Naive B cell (primary cell): ENCODE measurements at places on chromosomes 12 and 14. TPM values are rescaled to one million over a fixed set of nuclear protein-coding genes. Genes with fewer than 3 reads are reported as not detected.

- no peak for DNase-seq
- H3K36me3 ChIP-seq: no peaks in the 10 kb centered on the region
- no peak overlapping the region for H3K4me3 ChIP-seq
- H3K27me3 ChIP-seq: no peaks in the 10 kb centered on the region
- H3K27ac ChIP-seq: no peak overlapping the region
- H3K4me1 ChIP-seq: no peaks in the 10 kb centered on the region
These were observed 40.4 kb downstream of the CAPS2 start for GRCh38 chr12:75289753-75290152.

DNA sequence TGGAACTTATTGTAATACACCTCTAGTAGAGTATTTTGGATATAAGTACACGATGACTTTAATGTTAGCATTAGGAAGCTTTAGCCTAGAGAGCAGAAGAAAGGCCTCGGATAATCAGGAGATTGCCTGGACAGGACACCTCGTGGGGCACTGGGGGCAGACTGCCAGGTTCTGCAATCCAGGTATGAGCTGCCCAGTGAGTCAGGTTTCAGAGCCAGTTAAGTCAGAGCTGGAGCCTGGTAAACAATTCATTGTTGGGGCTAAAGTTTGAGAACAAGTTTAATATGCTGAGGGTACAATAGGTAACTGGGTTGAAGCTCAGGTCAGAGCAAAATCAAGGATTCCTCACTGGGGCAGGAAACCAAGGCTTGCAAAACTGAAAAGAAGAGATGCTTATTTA lies 107.4 kb downstream of the RERGL start:
- H3K36me3 ChIP-seq: no peaks in the 10 kb centered on the region
- H3K27ac ChIP-seq: no peak overlapping the region
- no peak for DNase-seq

DNA sequence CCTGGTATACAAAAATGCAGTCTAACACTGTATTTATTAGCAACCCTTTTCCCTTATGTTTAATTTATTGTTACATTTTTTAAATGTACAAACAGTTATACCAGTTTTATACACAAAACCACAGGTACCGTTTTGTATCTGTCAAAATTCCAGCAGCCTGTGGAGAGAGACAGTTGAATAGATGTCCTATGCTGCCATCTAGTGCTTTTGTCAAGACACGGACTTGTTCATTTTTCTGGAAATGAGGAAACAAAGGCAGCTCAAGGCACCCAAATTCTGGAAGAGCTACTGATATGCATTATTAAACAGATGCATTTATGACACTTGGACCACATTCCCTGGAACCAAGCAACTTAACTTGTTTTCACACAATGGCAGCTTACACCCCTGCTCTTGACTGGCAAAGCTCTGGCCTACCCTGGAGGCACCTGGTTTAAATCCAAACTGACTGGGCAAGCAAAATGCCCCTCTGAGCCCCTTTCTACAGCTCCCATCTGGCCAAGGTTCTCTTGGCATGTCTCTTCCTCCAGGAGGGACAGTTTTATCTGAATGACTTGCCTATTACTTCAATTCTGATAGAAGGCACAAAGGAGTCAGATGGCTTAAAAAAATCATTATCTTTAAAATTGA lies 286.9 kb upstream of the PRKD1 start:
- no peaks in the 10 kb centered on the region for H3K27me3 ChIP-seq
- no peaks in the 10 kb centered on the region for H3K4me1 ChIP-seq
- no peak overlapping the region for H3K27ac ChIP-seq
- no peaks in the 10 kb centered on the region for H3K36me3 ChIP-seq
- no peak overlapping the region for H3K4me3 ChIP-seq
- DNase-seq: no peak

DNA sequence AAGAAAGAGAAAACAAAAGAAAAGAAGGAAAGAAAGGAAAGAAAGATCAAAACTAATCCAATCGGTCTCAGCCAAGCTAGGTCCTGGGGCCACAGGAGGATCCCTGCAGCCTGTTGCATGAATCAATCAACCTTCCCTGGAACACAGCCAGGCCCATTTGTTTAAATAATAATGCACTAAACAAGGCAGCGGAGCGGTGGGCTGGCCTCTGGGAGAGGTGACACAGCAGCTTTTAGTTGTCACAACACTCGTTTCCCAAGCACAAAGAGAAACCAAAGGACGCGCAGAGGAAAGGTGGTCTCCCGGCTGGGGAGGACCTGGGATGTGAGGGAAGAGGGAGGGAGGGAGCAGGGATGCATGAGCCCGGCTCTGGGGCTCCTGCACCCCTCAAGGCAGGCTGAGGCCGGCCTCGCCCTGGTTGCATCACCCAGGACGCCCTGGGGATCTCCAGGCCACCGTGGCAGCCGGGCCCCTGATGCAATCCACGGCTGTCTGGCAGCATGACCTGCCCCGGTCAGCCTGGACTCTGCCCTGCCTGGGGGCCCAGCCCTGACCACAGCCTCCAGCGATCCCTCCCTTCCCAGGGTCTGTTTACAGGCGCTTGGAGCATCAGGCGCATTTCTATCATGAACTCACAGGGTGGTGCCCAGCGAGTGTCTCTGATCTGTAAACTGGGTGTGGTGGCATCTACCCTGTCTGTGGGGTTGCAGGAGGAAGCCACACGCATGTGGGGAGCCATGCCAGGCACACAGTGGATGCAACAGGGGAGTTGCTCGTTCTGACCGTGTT lies 32.5 kb downstream of the MMP17 start:
- H3K4me3 ChIP-seq: no peak overlapping the region
- H3K36me3 ChIP-seq: no peaks in the 10 kb centered on the region
- H3K27ac ChIP-seq: no peak overlapping the region
- H3K27me3 ChIP-seq: peaks cover 53% of the 10 kb centered on the region

The KRT79 gene
- polyA plus RNA-seq: not detected

DNA sequence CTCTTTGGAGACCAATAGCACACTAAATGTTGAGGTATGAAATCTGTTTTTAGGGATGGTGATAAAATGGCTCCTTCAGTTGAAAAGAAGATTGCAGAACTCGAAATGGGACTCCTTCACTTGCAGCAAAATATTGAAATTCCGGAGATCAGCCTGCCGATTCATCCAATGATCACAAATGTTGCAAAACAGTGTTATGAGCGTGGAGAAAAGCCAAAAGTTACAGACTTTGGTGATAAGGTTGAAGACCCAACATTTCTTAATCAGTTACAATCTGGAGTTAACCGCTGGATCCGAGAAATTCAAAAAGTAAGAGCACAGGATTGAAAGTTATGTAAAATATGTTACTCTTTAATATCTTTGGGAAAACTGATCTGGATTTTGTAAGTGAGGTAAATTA lies 15.3 kb downstream of the DYNC1H1 start:
- H3K27me3 ChIP-seq: no peaks in the 10 kb centered on the region
- DNase-seq: no peak
- H3K27ac ChIP-seq: no peak overlapping the region

The VRTN gene
- polyA plus RNA-seq: not detected

The GLIPR1L1 gene
- polyA plus RNA-seq: not detected

GRCh38 chr14:25095736-25096437 lies 45.9 kb upstream of the STXBP6 start:
- H3K4me1 ChIP-seq: no peaks in the 10 kb centered on the region
- peaks cover 25% of the 10 kb centered on the region for H3K27me3 ChIP-seq
- H3K4me3 ChIP-seq: no peak overlapping the region
- DNase-seq: no peak

DNA sequence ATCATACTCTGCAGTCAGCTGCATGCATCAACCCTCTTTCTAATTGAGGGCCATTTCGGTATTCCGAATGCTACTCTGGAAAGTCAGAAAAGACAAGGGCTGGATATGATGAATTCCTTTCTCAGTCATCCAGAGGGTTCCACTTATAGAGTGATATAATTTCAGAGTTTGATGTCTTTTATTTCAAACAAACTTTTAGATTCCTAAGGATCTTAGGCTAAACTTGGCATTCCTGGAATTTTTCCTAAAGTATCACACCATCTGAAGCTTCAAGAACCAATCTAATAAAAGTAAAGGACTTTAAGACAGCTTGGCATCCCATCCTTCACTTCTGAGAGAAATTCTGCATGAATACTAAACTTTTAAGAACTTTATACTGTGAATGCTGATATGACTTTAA lies 69.3 kb upstream of the KCNJ8 start:
- no peak overlapping the region for H3K27ac ChIP-seq
- no peaks in the 10 kb centered on the region for H3K27me3 ChIP-seq
- no peaks in the 10 kb centered on the region for H3K4me1 ChIP-seq
- H3K4me3 ChIP-seq: no peak overlapping the region
- no peaks in the 10 kb centered on the region for H3K36me3 ChIP-seq
- DNase-seq: no peak

- H3K4me3 ChIP-seq: no peak overlapping the region
- peaks cover 14% of the 10 kb centered on the region for H3K36me3 ChIP-seq
- peak overlapping the region; percentile 51 for H3K27ac ChIP-seq
- H3K27me3 ChIP-seq: no peaks in the 10 kb centered on the region
These were observed 94.3 kb downstream of the AEBP2 start for GRCh38 chr12:19533567-19533966.

GRCh38 chr12:131264635-131265034 lies 310.9 kb downstream of the ADGRD1 start:
- no peaks in the 10 kb centered on the region for H3K27me3 ChIP-seq
- no peak for DNase-seq
- H3K36me3 ChIP-seq: no peaks in the 10 kb centered on the region

DNA sequence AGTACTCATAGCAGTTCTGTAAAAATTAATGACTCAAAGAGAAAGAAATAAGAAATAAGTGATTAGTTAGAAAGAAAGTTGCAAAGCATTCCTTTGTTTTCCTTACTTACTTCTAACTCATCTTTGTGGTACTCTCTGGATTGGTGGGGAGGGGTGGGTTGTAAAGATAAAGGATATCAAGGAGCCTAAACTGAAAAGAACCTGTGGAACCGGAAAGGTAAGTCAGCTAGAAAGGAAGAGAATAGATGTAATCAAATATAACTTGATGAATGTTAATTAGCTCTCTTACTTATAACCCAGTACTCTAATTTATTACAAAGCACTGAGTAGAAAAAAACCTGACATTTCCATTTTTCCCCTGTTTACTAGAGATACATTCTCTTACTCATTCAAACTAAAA lies 37.5 kb upstream of the KRR1 start:
- peaks cover 36% of the 10 kb centered on the region for H3K27me3 ChIP-seq
- no peaks in the 10 kb centered on the region for H3K4me1 ChIP-seq
- DNase-seq: no peak
- no peak overlapping the region for H3K27ac ChIP-seq
- H3K36me3 ChIP-seq: no peaks in the 10 kb centered on the region
- H3K4me3 ChIP-seq: no peak overlapping the region

The POC1B gene
- 54.9 TPM for polyA plus RNA-seq
